ENCODE measurements at places on chromosomes 12 and 14.

DNA sequence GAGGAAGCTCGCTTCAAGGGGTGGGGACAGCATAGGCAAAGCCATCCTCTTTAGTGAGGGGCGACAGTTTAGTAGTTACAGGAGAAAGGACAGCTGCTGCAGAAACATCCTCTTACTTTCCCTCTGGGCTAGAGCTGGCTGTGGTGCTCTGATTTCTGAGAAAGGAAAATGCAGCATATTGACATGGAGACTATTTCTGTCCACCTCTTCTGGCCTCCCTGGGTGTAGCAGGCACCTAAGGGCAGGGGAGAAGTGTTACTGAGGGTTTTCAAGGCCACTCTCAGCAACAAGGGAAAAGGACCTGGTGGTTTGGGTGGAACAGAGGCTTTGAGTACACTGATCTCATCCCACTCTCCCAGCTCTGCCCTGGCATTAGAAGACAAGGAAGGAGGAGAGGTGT is 40.0 kb upstream of the CTDSP2 start:
- no peak for DNase-seq

GRCh38 chr12:113232840-113233585 is 11.7 kb downstream of the TPCN1 start:
- no peak for DNase-seq

GRCh38 chr14:55377236-55377635 is 34.4 kb downstream of the ATG14 start:
- no peak for DNase-seq

GRCh38 chr14:33307691-33308251 is 369.1 kb downstream of the NPAS3 start:
- no peak for DNase-seq

GRCh38 chr12:12379831-12380730 is 23.2 kb downstream of the BORCS5 start:
- no peak for DNase-seq

- DNase-seq = peak; percentile 36
Measured at GRCh38 chr12:80655751-80656150, 51.7 kb upstream of the MYF6 start.

- DNase-seq = peak; percentile 79
Measured at GRCh38 chr12:53065975-53066931, 12.9 kb downstream of the SPRYD3 start.

DNA sequence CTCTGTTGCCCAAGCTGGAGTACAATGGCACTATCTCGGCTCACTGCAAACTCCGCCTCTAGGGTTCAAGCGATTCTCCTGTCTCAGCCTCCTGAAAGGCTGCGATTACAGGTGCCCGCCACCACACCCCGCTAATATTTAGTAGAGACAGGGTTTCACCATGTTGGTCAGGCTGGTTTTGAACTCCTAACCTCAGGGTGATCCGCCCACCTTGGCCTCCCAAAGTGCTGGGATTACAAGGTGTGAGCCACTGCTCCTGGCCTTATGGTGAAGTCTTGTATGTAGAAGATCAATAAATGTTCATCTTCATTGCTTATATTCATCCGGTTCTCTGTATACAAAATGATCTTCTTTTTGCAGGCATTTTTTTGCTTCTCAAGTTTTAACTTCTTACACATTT is 47.8 kb downstream of the MDM2 start:
- DNase-seq = no peak

DNA sequence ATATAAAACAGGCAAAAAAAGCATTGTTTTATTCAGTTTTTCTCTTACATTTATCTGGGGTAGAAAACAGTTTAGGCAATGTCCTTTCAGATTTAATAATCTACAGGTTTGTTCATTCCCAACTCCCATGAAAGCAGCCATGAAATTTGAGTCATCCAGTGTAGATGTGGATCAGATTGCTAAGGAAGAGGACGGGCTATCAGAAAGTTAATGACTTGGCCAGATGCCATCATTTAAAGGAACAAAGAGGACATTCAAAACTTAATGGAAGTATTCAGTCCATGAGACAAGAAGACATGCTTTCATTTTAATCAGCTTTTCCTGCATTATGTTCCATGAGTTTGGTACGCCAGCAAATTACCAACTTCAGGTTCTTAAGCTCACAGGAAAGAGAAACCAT is 31.1 kb upstream of the POC1B start:
- no peak for DNase-seq

DNA sequence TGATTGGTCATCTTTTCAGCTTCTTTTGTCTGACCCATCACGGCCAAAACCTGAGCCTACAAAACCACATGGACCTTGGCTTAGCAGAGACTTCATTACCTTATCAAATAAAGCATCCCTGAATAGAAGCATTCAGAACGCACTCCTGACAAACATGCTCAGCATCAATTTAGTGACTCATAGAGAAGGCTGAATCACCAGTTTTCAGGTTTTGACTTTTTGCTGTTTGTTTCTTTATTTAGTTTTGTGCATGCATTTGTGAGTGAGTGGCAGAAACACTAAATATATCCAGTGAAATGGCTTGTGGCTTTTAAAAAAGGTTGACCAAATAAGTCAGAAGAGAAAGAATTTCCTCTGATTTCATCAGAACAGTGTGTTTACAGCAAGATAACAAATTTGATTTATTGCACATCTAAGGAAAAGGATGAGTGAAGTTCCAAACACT is 19.0 kb upstream of the OVCH1 start:
- DNase-seq = peak; percentile 71

DNA sequence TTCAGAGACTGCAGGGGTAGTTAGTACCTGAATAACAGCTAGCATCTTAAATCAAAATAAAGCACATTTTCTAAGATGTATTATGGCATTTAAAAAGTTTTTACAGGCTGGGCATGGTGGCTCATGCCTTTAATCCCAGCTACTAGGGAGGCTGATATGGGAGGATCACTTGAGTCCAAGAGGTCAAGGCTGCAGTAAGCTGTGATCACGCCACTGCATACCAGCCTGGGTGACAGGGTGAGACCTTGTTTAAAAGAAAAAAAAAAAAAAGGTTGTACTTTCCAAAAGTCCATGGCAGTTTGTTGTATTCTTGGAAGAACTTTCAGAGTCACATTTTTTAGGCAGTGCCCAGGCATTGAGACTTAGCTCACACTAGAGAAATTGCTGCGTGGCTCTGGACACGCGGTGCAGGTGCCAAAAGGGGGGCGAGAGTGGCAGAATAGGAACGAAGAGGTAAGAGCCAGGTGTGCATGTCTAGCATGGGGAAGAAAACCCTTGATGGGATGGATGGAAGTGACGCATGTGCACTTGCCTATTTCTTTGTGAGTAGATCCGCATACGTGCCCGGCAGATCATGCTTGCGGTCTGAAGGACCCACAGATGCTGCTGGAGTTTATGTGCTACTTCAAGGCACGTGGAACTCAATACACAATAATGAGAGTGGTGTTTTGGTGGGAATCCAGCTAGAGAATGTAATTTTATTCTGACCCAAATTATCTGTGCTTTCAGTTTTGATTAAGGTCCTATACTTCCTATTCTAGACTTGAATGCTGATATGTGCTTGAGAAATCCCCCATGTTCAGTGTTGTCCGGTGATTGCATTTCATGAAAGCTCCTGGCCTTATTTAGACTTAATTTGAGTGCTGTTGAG is 11.9 kb downstream of the ANKRD13A start:
- DNase-seq = no peak
